NCI-H526 (cell line): ENCODE measurements at places on chromosomes 5 and 9.

GRCh38 chr5:106135473-106135872 lies 1535.3 kb downstream of the EFNA5 start:
- DNase-seq, result no peak

DNA sequence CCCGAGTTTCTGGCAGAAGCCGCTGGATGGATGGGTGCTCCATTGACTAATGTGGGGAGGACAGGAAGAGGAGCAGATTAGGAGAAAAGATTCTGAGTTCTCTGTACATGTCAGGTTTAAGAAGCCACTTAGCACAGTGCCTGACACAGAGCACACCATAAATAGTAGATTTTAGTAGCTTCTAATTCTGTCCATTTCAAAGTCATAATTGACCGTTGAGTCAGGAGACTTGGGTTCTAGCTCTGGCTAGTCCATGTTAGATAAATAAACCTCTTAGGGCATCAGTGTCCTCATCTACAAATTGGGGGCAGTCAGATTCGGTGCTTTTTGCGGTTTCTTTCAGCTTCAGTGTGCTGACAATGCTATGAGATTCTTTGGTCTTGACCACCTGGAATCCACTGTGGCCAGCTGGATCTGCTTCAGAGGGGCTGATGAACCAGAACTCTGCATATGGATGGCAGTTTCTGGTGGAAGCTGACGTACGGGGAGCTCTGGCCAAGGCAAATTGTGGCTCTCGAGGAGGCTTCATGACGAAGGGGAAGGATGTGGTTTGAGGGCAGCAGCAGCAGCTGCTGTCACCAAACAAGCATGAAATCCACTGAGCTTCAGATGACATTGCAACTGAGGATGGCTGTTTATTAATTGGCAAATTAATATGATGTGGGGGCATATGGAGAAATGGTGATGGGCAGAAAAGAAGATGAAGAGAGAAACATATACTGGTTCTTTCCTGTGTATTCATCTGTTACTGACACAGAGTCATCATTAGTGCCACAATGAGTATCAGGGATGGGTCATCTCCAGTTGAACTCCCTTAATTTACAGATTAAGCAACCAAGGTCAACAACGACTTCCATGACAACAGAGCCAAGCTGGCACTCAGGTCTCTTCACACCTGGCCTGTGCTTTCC lies 134.4 kb downstream of the AOPEP start:
- no peak for DNase-seq

GRCh38 chr5:172951371-172952033 lies 7.7 kb upstream of the RPL26L1 start:
- DNase-seq, result no peak

DNA sequence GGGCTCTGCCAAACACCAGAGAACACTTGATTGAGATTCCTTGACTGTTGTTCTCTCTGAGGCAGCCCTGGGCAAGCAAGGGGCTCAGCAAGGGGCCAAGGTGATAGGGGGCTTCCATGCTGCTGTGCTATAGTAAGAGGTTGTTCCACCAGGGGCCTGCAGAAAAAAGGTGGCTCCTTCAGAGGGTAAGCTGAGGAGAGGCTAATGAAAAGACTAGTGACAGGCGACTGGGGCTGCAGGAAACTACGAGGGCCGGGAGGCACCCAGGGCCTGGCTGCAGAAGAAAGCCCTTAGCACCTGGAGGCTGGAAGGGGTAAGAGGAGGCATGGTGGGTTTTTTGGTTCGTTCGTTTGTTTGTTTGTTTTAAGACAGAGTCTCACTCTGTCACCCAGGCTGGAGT lies 88.0 kb upstream of the CTNNA1 start:
- DNase-seq, result no peak

DNA sequence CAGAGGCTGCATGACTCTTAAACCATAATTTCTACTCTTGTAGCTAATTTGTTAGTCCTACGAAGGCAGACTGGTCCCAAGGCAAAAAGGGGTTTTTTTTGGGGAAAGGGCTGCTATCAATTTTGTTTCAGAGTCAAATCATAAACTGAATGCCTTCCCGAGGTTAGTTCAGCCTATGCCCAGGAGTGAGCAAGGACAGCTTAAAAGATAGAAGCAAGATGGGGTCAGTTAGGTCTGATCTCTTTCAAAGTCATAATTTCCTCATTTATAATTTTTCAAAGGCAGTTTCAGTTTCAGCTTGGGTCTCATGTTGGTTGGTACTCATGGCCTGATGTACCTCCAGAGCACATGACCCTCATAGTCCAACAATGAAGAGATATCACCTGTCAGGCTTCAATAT lies 7.9 kb upstream of the RXFP3 start:
- DNase-seq, result no peak

- no peak for DNase-seq
Observed at GRCh38 chr5:36662291-36662851, 56.0 kb downstream of the SLC1A3 start.

DNA sequence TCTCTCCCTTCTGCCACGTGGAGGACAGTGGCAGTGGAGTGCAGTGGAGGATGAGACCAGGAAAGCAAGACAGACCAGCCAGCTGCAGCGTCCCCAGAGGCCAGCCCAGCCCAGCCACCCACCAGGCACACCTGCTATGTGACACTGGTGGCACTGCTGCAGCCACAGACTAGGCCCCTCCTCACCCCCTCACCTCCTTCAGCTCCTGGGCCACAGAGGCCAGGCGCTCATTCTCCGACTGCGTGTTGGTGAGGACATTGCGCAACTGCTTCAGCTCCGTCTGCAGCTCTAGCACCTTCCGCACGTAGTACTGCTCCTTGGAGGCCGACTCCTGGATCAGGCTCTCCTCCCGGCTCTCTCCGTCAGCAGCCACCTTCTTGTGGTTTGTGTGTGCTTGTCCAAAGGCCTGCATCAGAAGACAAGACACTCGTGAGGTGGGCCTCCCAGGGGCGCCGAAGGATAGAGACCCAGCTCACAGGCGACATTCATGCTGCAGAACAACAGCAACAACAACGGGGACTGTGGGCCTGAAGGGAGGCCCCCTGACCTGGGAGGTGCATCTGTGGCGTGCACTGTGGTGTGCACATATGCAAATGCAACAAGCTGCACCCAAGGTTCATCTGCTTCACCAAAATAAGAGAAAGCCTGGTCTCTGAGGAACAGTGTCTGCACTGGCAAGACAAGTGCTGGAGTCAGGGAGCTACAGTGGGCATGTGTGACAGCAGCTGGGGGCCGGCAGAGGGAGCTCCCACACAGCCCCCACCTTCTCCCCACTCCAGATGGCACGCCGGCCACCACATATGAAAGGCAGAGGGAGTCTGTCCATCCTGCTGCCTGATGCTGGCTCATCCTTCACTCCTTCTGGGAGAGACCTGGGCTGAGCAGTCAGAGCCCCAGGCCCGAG lies 35.5 kb downstream of the BICD2 start:
- peak; percentile 39 for DNase-seq

GRCh38 chr5:157745041-157745456 lies 1.5 kb downstream of the LSM11 start:
- no peak for DNase-seq

GRCh38 chr9:70696694-70697335 lies 282.4 kb upstream of the KLF9 start:
- DNase-seq, result no peak

DNA sequence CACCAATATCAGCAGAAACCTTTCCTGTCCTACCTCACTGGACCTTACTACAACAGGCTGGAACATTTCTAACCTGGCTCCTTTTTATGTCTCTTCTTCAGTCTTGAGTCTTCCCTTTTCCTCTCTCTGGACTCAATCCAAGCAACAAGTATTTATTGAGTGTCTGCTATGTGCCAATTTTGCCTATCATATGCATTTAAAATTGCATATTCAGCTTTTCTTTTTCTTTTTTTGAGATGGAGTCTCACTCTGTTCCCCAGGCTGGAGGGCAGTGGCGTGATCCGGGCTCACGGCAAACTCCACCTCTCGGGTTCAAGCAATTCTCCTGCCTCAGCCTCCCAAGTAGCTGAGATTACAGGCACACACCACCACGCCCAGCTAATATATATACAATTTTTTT lies 65.8 kb downstream of the MEIKIN start:
- DNase-seq, result no peak

DNA sequence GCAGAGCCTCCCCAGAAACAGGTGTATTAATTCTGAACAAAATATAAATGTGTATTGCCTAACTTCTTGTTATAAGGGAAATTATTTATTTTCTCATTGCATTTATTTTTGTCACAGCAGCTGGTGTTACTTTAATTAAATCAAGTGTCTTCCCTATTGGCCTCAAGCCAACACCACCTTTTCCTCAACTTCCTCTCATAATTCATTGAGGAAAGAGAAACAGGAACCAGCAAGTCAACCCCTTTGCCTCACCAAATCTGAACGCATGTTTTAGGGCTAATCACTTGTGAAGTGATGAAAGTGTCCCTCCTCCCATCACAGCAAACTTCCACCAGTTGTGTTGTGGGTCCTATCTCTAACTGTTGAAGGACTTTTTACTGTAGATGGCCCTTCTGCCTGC lies 73.1 kb downstream of the DIRAS2 start:
- DNase-seq, result no peak

- DNase-seq, result no peak
Observed at GRCh38 chr9:16138561-16139491, 586.0 kb downstream of the CCDC171 start.

GRCh38 chr9:134545543-134546245 lies 95.9 kb upstream of the COL5A1 start:
- no peak for DNase-seq

DNA sequence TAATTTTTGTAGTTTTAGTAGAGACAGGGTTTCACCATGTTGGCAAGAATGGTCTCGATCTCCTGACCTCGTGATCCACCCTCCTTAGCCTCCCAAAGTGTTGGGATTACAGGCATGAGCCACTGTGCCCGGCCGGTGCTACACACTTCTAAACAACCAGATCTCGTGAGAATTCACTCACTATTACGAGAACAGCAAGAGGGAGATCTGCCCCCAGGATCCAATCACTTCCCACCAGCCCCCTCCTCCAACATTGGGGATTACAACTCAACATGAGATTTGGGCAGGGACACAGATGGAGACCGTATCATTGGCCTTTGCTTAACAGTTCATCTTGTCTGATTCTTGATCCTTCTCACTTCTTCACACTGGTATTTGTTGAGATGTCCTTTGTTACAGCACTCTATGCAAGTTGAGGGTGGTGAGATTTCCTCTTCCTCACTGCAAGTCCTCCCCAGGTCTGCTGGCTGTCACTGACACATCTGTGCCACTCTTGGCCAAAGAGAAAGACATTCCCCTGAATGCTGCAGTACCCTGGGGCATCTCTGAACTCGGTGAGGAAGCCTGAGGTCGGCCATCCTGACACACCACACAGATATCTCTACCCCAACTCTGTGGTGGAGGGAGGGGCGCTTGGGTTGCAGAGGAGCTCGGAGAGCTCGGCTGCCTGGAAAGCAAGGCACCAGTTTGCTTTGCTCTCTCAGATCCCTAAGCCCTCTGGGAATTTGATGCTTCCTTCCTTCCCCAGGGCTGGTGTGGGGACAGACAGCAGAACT lies 4.2 kb upstream of the SUB1 start:
- no peak for DNase-seq

- DNase-seq, result no peak
Observed at GRCh38 chr9:36839131-36839885, 194.8 kb downstream of the PAX5 start.

DNA sequence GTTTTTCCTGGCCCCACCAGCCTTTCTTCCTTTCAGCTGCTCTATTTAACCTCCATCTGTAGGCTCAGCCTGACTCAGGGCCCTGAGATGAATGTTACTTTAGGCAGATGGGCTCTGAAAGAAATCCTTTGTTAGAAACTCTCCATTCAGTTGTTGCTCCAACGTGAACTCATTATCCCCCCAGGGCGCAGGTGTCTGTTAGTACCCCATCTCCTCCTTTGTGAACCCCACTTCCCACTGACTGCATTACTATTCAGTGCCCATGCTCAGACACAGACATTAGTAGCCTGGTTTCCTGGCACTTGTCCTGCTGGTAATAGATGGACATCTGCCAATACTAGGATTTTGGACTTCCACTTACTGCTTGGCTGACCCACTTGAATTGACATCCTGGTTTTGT lies 1271.6 kb downstream of the PTPRD start:
- no peak for DNase-seq

DNA sequence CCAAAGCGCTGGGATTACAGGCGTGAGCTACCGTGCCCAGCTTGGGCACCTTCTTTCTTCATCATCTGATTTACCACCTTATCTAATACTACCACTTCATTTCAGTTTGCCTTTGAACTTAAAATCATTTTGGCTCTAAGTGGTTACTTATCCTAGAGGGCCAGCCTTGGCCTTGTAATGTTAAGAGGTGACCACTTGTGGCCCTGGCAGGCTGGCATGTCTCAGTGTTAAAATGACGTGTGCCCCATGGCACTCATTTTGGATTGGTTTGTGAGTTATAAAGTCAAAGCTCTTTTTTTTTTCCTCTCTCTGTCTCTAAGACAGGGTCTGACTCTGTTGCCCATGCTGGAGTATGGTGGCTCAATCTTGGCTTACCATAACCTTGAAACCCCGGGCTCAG lies 17.8 kb downstream of the HABP4 start:
- DNase-seq, result no peak
